ENCODE measurements at places on chromosomes 13 and 19.

DNA sequence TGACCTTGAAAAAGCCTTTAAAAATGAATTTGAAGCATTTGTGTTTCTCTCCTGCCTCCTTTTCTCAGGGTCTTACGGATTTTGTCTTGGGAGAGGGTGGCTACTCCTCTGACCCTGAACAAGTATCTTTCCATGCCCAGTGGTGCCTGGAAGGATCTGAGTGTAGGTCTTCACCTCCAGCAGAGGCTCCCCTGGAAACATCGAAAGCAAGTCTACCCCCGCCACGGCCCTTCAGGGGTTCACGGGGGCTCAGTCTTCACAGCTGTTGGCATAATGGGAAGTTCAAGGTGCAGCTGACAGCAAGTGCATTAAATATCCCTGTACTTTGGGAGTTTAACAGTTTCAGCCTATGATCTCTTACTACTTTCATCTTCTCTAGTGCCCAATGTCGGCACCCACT lies 42.7 kb upstream of the SLC15A1 start:
- no peak for DNase-seq

DNA sequence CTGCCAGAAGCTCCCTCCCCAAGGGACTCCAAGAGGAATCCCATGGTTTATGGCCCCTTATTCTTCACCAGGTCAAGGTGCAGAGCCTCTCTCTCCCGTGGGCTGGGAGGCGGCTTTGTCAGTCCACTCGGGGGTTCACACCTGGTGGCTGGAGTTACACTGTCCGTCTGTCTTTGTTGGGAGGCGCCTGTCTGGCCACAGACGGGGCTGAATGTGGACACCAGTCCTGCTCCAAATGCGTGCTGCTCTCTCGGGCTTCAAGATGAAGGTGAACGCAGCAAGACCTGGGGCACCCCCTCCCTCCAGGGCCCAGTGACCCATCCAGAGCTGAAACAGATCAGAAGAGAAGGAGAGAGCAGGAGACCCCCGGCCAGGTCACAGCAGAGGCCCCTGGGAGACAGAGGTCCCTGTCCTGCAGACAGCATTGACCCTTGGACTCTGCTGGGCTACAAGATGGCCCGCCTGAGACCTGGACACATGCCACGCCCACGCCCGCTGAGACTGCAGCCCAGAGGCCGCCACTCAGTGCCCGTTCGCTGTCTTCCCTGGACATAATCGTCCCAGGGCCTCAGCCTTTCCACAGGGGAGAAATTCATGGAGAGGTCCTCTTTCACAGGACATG lies 29.9 kb upstream of the TUBGCP3 start:
- DNase-seq, result no peak

- no peak for DNase-seq
Measured at GRCh38 chr13:35143123-35143522, 201.1 kb downstream of the NBEA start.

DNA sequence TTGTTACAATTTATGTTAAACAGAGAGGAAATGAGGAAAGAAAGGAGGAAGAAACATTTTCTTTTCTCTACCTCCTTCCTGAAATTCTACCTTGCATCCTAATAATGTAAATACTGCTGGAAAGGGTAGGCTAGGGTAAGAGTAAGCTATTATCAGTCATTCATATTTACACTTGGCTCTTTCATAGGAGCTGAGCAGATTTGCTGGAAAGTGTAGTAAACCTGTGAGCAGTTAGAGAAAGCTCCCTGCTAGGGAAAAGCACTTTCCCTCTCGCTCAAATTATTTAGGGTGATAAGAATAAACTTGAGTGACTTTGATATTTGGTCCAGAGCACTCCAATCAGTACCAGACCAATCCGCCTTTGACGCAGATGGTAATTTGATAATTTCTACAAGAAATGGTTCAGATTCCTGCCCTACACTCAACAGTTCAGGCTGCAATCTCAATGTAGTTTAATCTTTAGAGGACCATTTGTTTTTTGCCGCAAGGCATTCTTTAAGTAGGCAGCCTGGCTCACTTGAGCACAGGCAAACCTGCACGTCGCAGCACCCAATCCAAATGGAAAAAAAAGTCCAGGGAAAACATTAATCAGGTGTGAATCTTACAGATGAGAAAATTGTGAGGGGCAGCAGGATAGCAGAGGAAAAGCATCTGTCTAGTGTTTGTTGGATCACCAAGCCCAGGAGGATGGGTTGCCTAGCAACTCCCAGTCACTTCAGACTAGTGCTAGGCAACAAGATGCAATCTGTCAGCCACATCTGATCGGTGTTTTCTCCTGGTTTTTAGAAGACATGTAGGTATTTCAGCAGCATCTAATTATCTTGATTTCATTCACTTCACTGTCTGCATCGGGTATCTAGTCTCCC lies 68.6 kb upstream of the KL start:
- no peak for DNase-seq

- DNase-seq, result no peak
Measured at GRCh38 chr19:19578252-19578651, 40.2 kb downstream of the CILP2 start.

- no peak for DNase-seq
Measured at GRCh38 chr19:9580728-9581127, 3.6 kb downstream of the ZNF121 start.

DNA sequence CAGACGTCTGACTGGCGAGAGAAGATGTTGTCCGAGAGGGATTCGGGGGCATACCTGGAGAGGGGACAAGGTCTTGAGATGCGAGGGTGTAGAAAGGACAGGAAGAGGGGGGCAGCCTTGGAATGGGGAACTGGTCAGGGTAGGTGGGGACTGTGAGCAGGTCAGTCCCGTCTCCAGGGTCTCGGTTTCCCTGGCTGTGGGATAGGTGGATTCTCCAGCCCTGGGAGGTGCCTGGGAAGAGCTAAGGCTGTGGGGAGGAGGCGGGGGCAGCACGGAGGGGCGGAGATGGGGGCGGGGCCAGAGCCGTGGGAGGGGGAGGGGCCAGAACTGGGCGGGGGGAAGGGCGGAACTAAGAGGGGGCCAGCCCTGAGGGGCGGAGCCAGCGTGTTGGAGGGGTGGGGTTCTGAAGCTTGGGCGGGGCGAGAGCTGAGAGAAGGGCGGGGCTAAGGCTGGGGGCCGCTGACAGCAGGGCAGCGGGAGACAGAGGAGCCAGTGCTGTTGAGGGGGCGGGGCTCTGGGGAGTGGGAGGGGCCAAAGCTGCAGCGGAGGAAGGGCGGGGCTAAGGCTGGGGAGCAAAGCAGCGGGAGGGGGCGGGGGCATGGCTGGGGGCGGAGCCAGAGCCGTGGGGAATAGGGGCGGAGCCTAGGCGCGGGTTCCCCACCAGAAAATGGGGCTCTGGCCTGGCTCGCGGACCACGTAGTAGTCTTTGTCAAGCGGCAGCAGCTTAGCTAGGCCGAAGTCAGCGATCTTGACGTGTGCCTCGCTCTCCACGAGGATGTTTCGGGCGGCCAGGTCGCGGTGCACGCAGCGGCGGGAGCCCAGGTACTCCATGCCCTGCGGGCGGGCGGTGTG lies 9.5 kb upstream of the INSL3 start:
- no peak for DNase-seq

DNA sequence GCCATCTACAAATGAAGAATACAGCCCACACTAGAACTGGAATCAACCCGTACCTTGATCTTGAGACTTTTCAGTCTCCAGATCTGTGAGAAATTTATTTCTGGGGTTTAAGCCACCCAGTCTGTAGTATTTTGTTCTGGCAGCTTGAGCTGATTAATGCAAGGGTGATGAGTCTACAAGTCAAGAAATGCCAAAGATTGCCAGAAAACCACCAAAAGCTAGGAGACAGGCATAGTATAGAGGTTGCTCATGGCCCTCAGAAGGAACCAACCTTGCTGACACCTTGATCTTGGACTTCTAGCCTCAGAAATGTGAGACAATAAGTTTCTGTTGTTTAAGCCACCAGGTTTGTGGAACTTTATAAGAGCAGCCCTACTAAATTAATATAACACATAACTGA lies 428.2 kb upstream of the KLF12 start:
- DNase-seq, result no peak

- DNase-seq, result no peak
Measured at GRCh38 chr13:109743706-109744453, 42.5 kb downstream of the IRS2 start.

GRCh38 chr19:18761531-18762110 lies 29.5 kb downstream of the COMP start:
- DNase-seq, result no peak

DNA sequence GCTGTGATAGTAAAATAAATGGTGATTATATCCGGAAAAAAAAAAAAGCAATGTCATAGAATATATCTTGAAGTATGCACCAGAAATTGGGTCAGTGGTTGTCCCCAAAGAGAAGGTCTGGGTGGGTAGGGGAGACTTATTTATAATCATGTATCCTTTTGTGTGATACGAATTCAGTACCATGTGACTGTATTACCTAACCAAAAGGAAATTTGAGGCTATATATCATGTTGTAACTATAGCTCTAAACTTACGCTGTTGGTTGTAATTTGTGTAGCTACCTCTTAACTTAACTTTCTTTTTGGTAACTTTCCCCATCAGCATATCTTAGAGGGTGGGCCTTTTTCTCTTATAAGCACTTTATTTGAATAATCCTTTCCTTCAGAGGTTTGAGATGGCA lies 25.2 kb upstream of the KCTD4 start:
- no peak for DNase-seq

Data from stimulated activated CD8-positive, alpha-beta memory T cell treated with anti-CD3 and anti-CD28 coated beads, Interleukin-15, amount 100 ng/mL, for 4 hours (primary cell).